ENCODE measurements at places on chromosomes 5 and 9.

- DNase-seq = no peak
Measured at GRCh38 chr9:79200336-79200735, 371.4 kb upstream of the TLE4 start.

DNA sequence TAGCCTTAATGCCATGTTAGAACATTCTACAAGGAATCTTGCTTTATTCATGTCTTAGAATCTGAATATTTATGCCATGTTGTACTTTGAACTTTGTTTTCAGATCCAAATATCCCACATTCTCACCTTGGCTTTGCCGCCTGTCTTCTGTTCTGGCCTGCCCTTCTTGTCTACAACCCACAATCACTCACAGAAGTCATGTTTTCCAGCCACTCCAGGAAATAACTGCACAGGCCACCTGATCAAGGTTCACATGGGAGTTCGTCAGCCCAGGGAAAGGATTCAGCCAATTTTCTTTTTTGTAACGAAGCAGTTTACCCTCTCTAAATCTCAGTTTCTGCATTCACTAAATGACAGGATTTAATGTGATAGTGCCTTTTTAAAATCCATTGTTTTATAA is 70.5 kb downstream of the JAKMIP2 start:
- no peak for DNase-seq

GRCh38 chr9:89935115-89935514 is 330.3 kb downstream of the GADD45G start:
- no peak for DNase-seq

DNA sequence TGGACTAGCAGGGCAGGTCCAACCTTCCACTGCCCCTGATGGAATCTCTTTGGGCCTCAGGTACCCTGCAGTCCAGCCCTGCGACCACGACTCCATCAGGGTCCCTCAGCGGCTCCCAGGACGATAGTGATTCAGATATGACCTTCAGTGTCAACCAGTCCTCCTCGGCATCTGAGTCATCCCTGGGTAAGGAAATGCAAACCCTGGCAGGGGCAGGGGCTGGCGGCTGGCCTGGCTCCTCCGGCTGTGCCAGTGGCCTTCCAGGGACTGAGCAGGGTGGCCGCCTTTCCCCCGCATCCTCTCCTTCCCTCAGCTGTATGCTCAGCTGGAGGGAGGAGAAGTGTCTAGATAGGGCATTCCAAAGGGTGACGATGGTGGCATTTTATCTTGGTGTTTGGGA is 45.0 kb downstream of the NEURL1B start:
- no peak for DNase-seq

DNA sequence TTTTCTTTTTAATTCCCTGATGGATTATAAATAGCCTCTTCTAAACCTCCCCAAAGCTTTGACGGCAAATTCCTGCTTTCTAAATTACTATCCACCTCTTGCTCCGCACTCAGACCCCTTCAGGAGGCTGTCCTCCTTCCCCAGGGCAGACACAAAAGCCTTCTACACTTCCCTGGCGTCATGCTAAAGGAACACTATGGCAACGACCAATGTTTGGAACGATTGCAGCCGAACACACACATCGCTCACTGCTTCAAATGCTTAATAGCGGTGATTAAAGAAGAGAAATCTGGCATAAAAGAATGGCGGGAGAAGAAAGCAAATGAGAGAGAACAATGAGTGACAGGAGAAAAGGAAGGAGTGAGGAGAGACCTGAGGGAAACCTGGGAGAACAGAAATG is 297.3 kb downstream of the MLLT3 start:
- DNase-seq = no peak

DNA sequence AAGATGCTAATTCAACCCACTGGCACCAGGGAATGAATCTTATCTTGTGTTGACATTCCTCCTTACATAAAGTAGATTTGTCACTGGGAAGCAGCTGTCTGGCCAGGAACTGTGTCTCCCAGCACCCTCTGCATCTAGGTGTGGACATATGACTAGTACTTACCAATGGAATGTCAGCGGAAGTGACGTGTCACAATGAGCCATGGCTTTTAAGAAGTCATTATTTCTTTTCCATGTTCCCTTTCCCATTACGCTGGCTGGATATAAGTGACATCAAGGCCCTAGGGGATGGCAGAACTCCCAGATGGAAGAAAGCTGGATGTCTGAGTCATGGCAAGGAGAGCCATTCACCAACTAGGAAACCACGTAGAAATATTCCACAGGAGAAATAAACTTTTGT is 84.7 kb upstream of the MAST4 start:
- no peak for DNase-seq
